Foreskin keratinocyte (primary cell): ENCODE measurements at places on chromosomes 7 and 10. TPM values are rescaled to one million over a fixed set of nuclear protein-coding genes. Genes with fewer than 3 reads are reported as not detected.

LIPM gene
- 0.11 TPM in 1 of 2 replicates, not detected in the other for total RNA-seq

HHEX gene
- total RNA-seq, result not detected in 2 replicates

ZNF467 gene
- total RNA-seq, result 0.35 and 0.48 TPM in 2 replicates

NXPH1 gene
- not detected in 2 replicates for total RNA-seq
